ENCODE measurements at places on chromosomes 7 and 10. TPM values are rescaled to one million over a fixed set of nuclear protein-coding genes. Genes with fewer than 3 reads are reported as not detected.

DNA sequence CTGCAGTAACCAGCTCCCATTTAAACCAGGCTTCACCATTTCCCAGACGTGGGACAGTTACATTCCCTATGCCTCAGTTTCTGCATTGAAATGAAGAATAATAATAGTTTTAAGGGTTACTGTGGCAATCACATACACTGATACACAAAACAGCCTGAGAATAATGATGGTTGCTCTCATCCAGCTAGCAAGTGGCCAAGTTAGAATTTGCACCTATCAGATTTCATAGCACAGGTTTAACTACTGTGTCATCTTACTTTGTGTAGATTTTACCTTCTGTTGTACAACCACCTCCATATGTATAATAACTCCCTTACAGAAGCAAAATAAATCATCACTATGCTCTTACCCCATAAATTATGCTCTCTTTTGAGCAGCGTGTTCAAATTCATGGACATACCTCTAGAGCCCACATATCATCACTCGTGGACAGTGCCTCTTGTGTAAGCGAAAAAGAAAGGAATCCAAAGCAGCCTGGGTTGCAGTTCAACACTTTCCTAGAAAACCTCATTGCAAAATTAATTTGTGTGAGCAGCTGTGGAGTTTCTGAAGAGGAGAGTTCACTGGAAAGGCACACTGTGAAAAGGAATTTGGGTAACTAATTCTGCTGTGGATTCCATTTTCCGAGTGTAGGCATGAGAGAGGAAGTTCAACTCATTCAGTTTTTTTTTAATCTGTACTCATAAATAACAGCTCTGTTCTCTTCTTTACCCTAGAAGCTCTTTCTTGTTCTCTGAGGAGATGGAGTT lies 492.5 kb downstream of the ARL4A start:
- DNase-seq = no peak

- peak; percentile 49 for DNase-seq
Observed at GRCh38 chr10:119602241-119603095, 5.7 kb upstream of the TIAL1 start.

DNA sequence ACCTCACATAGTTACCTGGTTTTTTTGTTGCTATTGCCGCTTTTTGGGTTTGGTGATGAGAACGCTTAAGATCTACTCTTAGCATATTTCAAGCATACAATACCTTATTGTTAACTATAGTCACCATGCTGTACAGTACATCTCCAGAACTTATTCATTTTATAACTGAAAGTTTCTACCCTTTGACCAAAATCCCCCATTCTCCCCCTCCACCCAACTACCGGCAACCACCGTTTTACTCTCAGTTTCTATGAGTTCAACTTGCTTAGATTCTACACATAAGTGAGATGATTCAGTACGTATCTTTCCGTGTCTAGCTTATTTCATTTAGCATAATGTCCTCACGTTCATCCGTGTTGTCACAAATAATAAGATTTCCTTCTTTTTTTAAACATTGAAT lies 86.7 kb upstream of the IL6 start:
- DNase-seq = no peak

Gene CAMK1D
- total RNA-seq = 8.8 TPM

- DNase-seq = no peak
Observed at GRCh38 chr7:114703677-114704076, 218.2 kb upstream of the MDFIC start.

GRCh38 chr7:94406696-94407095 lies 12.0 kb downstream of the COL1A2 start:
- DNase-seq = no peak
